ENCODE measurements at places on chromosomes 16 and 17. TPM values are rescaled to one million over a fixed set of nuclear protein-coding genes. Genes with fewer than 3 reads are reported as not detected.

- DNase-seq = no peak
Measured at GRCh38 chr17:57864273-57864672, 14.4 kb upstream of the MRPS23 start.

DNA sequence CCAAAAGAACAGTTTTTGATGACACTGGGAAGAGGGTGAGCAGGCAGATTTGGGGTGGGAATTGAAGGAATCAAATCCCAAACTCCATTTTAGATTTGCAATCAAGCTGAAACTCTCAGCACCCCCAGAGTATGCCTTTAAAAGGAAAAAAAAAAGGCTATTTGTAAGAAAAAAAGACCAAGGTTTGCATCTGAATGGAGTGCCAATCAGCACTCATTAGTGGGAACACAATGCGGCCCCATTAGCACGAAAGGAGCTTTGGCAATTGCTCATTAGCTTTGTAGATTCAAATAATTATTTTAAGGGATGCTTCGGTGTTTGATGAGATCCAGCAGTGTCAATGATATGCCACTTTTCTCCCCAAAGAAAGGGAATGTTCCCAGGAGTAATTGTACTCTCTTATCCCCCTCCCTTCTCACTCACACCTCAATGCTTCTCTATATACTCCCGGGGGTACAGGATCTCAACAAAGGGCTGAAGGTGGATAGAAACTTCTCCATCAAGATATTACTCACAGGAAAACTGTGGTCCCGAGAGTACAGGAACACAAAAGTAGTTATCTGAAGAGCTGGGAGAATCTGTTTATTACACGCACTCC, 32.2 kb downstream of the CHP2 start:
- DNase-seq = no peak

GRCh38 chr17:81821603-81822311, 11.3 kb downstream of the MCRIP1 start:
- peak; percentile 73 for DNase-seq

DNA sequence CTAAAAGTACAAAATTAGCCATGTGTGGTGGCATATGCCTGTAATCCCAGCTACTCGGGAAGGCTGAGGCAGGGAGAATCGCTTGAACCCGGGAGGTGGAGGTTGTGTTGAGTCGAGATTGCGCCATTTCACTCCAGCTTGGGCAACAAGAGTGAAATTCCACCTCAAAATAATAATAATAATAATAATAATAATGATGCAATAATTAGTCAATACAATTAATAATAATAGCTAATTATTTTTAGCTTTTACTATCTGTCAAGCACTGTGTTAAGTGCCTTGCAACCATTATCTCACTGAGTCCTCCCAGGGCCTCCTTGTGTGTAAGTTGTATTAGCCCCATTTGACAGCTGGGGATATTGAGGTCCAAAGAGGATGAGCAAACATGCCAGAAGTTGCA, 14.3 kb upstream of the HS3ST3A1 start:
- no peak for DNase-seq

DNA sequence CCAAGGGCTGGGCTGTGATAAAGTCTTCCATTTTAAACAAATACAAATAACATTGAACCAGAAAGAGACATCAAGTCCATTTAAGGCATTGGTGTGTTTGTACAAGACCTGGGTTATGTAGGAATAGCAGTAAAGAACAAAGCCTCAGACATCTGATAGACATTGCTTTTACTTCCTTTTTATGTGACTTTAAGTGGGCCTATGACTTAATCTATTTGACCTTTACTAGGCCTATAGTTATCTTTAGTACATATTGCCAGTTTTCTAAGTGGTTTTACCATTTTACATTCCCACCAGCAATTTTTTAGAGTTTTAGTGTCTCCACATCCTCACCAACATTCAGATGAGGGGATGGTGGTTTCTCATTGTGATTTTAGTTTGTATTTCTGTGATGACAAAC, 298.8 kb downstream of the ZFHX3 start:
- no peak for DNase-seq

- no peak for DNase-seq
Measured at GRCh38 chr17:64236827-64237403, 26.1 kb downstream of the TEX2 start.

- no peak for DNase-seq
Measured at GRCh38 chr16:13118091-13118490, 216.7 kb downstream of the SHISA9 start.

DNA sequence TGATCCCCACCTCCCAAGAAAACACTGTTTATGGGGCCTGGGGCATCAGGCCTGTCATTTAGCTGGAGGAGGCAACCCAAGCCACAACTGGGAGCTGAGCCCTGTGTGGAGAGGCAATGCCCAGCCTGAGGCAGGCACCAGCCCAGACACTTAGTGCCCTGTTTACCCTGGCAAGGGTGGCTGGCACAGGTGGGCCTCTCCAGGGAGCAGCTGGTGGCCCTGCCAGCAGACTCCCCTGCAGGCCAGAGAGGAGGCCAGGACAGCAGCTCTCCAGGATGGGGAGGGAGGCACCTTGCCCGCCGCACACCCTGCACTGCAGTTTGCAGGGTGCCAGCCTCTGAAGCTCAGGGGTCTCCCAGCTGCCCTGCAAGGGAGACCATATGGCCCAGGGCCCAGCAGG, 9.1 kb upstream of the TMEM92 start:
- no peak for DNase-seq

GRCh38 chr17:50139950-50140885, 10.3 kb upstream of the SAMD14 start:
- peak; percentile 72 for DNase-seq

- no peak for DNase-seq
Measured at GRCh38 chr16:88892065-88892464, 25.6 kb upstream of the PABPN1L start.

DNA sequence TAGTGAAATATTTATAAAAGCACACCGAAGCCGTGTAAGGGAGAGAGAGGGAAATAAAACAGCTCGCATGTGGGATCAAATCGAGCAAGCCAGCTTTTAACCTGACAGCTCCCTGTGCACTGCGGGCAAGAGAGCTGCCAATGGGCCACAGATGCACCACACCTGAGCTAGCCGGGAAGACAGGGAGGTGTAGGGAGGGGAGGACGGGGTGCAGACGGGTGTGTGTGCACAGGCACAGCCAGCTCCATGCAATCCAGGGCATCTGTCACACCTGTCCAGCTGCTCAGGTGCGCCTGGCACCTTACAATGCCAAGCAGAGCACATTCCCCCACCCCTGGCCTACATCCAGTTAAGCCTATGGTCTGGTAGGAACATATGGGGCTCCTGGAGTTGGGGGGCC, 70.0 kb downstream of the C16orf78 start:
- DNase-seq = no peak

GRCh38 chr16:606656-607307, 16.9 kb downstream of the RAB40C start:
- DNase-seq = no peak

DNA sequence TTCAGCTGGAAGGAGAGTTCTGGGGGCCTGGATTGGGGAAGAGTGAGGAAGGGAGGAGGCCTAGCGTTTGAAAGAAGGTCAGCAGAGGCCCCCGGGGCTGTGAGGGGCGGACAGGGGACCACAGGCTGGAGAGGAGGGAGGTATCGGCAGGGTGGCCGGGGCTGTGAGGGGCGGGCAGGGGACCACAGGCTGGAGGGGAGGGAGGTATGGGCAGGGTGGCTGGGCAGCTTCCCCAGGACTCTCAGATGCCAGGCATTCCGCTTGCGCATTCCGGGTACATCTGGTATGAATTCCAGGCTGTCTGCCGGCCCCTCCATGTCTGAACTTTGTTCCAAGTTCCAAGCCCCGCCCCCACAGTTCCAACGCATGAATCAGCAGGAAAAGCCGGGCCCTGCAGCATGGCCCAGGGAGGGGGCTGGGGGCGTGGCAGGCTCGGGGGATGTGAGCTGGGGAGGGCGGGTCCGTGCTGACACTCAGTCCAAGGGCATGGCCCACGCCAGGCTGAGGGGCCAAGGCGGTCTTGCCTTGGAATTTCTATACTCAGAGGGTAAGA, 4.3 kb upstream of the TLCD2 start:
- DNase-seq = peak; percentile 94

GRCh38 chr16:11493531-11493929, 93.2 kb downstream of the LITAF start:
- no peak for DNase-seq

- DNase-seq = no peak
Measured at GRCh38 chr17:78804777-78805176, 22.7 kb upstream of the CYTH1 start.

- DNase-seq = peak; percentile 95
Measured at GRCh38 chr17:66466840-66467367, 164.5 kb downstream of the PRKCA start.

DNA sequence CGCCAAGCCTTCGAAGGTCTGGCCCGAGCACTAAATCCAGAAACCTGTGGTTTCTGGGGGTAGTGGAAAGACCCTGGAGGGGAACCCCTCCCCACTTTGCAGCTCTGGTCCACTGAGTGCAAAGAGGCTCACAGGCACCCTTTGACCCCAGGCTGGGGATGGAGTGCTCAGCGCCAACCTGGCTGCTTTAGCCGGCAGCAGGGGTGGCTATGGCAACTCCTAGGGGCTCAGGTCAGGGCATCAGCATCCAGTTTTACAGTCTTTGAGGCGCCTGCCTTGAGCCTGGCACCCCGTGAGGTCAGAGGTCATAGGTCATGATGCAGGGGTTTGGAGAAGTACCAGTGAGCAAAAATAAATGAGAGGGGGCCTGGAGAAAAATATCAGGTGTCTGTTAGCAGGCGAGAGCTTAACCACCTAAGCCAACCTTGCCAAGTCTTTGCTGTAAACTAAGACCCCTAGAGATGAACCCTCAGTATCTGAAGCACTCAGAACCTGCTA, 17.9 kb downstream of the CA7 start:
- DNase-seq = no peak

GRCh38 chr16:3096362-3096761, 2.7 kb downstream of the ZSCAN10 start:
- DNase-seq = no peak

Gene KRT23
- total RNA-seq = not detected

Gene CMTM2
- not detected for total RNA-seq

Gene ENKD1
- 10.4 TPM for total RNA-seq

Gene SMIM5
- not detected for total RNA-seq

Gene SNF8
- 102 TPM for total RNA-seq

Gene FZD2
- total RNA-seq = 1.7 TPM

Gene KRTAP1-1
- total RNA-seq = not detected

Gene TMEM100
- 43.0 TPM for total RNA-seq

Gene HSF4
- 58.0 TPM for total RNA-seq

Gene PMFBP1
- total RNA-seq = 1.4 TPM

Gene AKAP10
- total RNA-seq = 27.0 TPM

Gene NRN1L
- 1.9 TPM for total RNA-seq

Gene CES1
- total RNA-seq = 4.8 TPM

Gene CES5A
- total RNA-seq = not detected

Gene VAT1L
- not detected for total RNA-seq

Gene TBC1D3C
- not detected for total RNA-seq

Gene SLC52A1
- total RNA-seq = 0.12 TPM

Gene RHBDF2
- 28.1 TPM for total RNA-seq

Gene ZNF267
- 15.1 TPM for total RNA-seq
